ENCODE measurements at places on chromosomes 12 and 14. TPM values are rescaled to one million over a fixed set of nuclear protein-coding genes. Genes with fewer than 3 reads are reported as not detected.

Gene RAB15
- total RNA-seq: 8.3 TPM

Gene SAMD15
- not detected for total RNA-seq

Gene STXBP6
- 4.4 TPM for total RNA-seq

Gene CRIP2
- total RNA-seq: 126 TPM

DNA sequence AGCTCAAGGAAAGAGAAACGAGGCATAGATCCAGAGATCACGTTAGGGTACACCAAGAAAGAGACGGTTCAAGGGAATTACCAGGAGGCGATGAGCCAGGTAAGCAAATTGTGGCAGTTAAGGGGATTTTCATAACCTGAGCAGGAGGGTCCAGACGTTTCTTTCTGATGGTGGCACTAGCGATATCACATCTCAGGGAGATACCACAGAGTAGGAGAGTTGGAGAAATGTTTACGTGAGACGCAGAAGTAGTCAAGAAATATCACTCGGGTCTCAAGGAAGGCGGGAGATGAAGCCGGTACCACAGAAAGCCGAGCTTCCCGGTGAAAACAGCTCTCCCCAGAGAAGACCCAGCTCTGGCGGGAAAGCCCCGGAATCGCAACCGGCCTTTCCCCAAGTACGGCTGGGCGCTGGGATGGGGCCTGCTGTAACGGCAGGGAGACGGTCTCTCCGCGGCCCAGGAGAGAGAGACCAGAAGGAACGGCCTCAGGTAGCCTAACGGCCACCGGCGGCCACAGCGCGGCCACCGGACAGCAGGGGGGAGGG, 485 bp downstream of the SENP1 start:
- DNase-seq: no peak
- peak overlapping the region; percentile 82 for H3K4me3 ChIP-seq
- H3K27ac ChIP-seq: peak overlapping the region; percentile 91

DNA sequence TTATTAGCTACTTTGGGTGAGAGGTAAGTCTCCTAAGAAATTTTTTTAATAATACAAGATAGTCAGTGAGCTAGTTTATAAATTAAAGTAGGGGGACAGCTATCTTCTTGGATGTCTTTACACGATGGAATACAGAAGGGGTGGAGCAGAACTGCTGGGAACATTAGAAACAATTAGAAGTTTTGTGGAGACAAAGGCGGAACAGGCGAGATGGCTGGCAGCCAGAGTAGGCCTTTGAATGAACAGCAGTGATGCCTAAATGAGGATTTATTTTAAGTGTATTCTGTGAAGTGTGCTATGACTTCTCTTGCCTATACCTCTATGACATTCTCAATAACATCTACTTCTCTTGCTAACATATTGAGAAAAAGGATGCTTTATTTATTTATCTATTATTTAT, 1345.3 kb upstream of the SEL1L start:
- H3K36me3 ChIP-seq: no peaks in the 10 kb centered on the region
- no peaks in the 10 kb centered on the region for H3K4me1 ChIP-seq
- no peak for DNase-seq
- no peak overlapping the region for H3K4me3 ChIP-seq
- H3K27me3 ChIP-seq: no peaks in the 10 kb centered on the region

DNA sequence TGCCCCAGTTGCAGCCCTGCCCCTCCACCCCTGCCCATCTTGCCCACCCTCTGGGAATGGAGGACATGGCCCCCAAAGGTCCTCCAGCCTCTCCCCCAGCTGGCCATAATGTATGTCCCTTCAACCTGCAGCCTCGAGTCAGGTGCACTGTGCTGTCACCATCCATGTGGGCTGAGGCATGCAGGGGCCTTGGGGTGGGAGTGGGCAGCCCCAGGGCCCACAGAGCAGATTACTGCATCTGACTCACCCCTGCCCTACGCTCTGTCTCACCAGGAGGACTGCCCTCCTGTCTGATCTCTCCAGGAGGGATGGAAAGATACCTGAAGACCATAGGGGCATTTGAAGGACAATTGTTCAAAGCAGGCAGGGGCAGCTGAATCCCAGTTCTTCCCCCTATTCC, 13.3 kb downstream of the SYNDIG1L start:
- H3K36me3 ChIP-seq: no peaks in the 10 kb centered on the region
- H3K27me3 ChIP-seq: no peaks in the 10 kb centered on the region
- no peaks in the 10 kb centered on the region for H3K4me1 ChIP-seq
- no peak overlapping the region for H3K4me3 ChIP-seq
- DNase-seq: no peak
- no peak overlapping the region for H3K27ac ChIP-seq

DNA sequence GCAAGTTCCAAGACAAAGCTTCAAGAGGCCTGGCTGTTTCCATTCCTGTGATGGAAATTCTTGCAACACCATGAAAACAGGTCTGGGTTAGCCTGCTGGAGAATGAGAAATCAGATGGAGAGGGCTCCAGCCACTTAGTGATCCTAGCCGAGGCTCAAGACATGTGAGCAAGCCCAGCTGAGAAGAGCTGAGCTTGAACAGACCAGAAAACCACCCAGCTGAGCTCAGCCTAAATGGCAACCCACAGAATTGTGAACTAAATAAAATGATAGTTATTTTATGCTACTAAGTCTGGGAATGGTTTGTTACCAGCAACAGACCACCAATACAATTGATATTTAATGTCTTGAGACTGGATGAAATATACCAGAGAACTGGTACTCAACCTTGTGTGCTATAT, 494.5 kb downstream of the RMST start:
- H3K27ac ChIP-seq: no peak overlapping the region
- no peaks in the 10 kb centered on the region for H3K36me3 ChIP-seq
- H3K4me1 ChIP-seq: no peaks in the 10 kb centered on the region
- no peak overlapping the region for H3K4me3 ChIP-seq
- no peak for DNase-seq

DNA sequence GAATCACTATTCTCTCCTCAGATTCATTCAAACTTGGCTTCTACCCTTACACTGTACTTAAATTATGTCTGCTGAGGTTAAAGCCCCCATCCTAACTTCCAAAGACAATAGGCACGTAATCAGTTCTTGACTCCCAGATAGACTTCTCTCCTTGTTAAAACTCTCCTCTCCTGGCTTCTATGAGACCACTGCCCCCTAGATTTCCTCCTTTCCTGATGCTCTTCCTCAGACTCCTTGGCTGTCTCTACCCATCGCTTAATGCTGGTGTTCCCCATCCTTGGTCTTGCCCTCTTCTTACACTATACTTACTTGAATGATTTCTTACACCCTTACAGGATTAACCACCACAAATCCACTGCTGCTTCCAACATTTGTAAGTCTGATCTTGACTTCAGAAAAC, 32.8 kb downstream of the TC2N start:
- H3K4me1 ChIP-seq: peaks cover 29% of the 10 kb centered on the region
- no peaks in the 10 kb centered on the region for H3K27me3 ChIP-seq
- no peak for DNase-seq
- H3K27ac ChIP-seq: no peak overlapping the region

GRCh38 chr14:24092110-24092504, 2.0 kb upstream of the PCK2 start:
- H3K27ac ChIP-seq: no peak overlapping the region
- H3K36me3 ChIP-seq: no peaks in the 10 kb centered on the region
- H3K4me3 ChIP-seq: no peak overlapping the region
- H3K27me3 ChIP-seq: no peaks in the 10 kb centered on the region

Measured in vagina (tissue), 2 donors.